Heart left ventricle (tissue), 16 donors: ENCODE measurements at places on chromosomes 2 and 18. TPM values are rescaled to one million over a fixed set of nuclear protein-coding genes. Genes with fewer than 3 reads are reported as not detected.

GRCh38 chr2:46264447-46264846, 32.8 kb upstream of the EPAS1 start:
- DNase-seq = no peak

TTN gene
- total RNA-seq = 3,379 TPM

HNRNPLL gene
- total RNA-seq = 18.8 TPM

TEX44 gene
- total RNA-seq = not detected

- DNase-seq = peak; percentile 90
Observed at GRCh38 chr2:205682239-205682970, at the start of gene NRP2. Gene NRP2 (plus strand): TSS chr2:205682501. CDS start chr2:205683291, 790 bp downstream.

GRCh38 chr18:75582406-75582821, 154.9 kb upstream of the SMIM21 start:
- DNase-seq = no peak

GRCh38 chr18:63245600-63245999, 74.0 kb downstream of the BCL2 start:
- DNase-seq = no peak

GRCh38 chr2:74625658-74626425, 22.3 kb downstream of the M1AP start:
- DNase-seq = no peak

DNA sequence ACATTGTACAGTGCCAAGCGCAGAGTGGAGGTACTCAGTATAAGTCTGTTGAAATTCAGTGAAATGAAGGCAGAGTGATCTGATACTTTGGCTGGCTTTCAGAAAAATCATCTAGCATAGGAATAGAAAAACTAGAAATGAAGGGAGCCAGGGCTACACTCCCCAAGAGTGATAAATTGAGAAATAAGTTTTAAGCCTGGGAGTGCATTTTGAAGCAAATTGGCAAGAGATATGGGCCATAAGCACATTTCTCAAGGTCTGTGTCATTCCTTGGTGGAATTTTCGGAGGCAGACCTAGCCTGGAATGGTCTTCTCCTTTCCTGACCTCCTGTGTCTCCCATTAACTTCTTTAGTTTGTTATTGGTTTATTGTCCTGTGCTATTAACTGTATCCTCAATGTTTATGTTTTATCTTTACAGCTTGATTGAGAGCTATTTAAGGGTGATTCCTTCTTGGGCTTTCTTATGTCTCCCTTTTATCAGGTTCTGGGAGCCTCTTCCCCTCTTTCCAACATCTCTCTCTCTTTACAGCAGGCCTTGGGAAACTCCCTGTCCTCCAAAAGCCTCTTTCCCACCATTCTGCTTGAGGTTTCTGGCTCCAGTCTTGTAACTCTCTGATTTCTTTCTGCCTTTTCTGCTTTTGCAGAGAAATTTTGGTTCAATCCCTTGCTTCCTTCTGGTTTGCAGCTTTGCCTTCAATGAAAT, 649.5 kb downstream of the SLC4A3 start:
- no peak for DNase-seq

C2orf80 gene
- total RNA-seq = not detected

DNA sequence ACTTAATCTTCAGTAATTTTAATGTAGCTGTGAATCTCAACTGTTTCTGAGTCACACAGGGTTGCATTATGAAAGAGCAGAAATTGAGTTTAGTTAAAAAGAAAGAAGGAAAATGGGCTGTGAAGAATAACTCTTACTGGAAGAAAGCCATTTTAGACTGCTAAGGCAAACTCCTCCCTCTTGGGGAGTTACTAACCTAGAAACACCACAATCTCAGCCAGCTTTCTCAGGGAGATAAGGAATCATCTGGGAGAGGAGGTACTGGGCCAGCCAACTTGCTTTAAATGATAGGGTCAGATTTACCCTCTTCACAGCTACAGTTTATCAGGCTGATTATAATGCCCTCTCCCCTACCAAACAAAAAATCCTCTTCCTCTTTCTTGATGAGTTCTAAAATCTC, 119.5 kb downstream of the CCDC148 start:
- DNase-seq = no peak

- DNase-seq = no peak
Observed at GRCh38 chr18:36889742-36890141, 60.8 kb downstream of the KIAA1328 start.

GRCh38 chr2:241329669-241330615, 14.2 kb downstream of the SEPTIN2 start:
- no peak for DNase-seq

DNA sequence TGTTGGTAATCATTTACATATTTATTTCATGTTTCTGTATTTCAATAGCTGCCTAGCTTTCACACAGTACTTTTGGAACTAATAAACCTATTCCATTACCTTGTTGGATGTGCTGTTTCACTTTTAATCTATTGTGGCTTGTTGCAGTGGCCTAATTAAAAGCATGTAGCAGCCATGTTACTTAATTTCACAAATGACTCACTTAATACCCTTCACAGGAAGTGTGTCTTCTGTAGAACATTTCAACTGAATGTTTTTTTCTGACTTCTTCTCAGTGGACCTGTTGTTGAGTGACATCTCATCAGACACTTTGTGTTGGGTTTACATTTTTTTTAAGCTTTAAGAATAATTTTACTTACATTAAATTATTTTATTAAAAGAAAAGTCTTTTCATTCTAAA, 260.5 kb upstream of the THUMPD2 start:
- DNase-seq = no peak

ANKRD29 gene
- total RNA-seq = 5.4 TPM

DNA sequence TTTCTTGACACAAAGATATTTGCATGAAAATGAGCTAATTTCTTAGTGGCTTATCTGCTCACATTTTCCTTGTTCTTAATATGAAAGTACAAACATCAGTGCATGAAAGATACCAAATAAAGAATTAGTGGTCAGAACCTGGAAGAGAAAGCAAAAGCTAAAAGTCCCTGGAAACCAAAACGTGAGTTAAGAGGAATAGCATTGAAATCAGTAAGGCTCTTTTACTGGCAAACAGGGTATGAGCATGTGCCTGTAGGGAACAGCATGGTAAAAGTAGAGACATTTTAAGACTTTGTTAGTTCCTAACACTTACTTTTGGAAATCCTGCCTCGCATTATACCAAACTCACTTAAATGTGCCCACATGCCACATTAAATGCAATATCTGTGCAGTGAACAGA, 31.9 kb upstream of the CWC22 start:
- no peak for DNase-seq

DNA sequence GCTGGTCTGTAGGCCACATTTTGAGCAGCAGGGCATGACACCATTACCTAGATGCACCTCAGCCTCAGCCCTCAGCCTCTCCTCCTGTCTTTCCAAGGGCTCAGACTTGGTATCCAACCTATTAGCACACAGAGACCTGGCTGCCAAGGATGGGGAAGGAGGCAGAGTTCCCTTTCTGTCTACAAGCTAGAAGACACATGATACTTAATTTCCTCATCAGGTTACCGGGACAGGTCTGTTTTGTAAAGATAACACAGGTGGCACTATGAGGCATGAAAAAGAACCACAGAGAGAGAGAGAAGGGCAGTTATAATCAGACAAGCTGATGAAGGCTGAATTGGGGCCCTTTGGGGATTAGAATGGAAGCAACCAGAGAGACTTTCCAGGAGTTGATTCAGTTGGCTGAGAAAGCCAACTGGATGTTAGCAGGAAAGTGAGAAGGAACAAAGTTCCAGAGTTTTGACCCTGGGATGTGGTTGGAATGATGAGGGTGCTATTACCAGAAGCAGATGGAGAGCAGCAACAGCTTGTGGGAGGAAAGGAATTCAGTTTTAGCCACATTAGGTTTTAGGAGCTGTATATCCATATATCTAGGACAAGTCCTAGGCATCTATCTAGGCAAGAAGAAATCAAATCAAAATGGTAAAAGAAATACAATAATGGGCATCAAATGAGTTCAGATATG, 46.0 kb upstream of the RMND5A start:
- DNase-seq = no peak

DNA sequence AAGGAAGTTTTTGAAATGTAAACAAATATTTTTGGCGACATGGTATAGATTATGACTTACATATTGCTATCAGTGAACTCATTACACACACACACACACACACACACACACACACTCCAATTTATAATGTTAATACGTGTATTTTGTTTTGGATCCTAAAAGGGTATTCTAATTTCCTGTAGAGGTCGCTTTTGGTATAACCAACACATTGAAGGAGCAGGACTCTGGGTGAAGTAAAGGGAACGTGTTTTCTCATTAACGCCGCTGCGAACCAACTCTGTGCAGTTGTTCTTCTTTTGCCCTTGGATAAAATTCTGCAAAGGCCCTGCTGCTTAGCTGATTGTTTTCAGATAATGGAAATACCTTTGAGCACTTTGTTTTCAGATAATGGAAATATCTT, 190.4 kb downstream of the PMAIP1 start:
- no peak for DNase-seq

GRCh38 chr2:165843351-165843750, 49.3 kb upstream of the GALNT3 start:
- no peak for DNase-seq

CCDC150 gene
- 0.24 TPM for total RNA-seq

DNA sequence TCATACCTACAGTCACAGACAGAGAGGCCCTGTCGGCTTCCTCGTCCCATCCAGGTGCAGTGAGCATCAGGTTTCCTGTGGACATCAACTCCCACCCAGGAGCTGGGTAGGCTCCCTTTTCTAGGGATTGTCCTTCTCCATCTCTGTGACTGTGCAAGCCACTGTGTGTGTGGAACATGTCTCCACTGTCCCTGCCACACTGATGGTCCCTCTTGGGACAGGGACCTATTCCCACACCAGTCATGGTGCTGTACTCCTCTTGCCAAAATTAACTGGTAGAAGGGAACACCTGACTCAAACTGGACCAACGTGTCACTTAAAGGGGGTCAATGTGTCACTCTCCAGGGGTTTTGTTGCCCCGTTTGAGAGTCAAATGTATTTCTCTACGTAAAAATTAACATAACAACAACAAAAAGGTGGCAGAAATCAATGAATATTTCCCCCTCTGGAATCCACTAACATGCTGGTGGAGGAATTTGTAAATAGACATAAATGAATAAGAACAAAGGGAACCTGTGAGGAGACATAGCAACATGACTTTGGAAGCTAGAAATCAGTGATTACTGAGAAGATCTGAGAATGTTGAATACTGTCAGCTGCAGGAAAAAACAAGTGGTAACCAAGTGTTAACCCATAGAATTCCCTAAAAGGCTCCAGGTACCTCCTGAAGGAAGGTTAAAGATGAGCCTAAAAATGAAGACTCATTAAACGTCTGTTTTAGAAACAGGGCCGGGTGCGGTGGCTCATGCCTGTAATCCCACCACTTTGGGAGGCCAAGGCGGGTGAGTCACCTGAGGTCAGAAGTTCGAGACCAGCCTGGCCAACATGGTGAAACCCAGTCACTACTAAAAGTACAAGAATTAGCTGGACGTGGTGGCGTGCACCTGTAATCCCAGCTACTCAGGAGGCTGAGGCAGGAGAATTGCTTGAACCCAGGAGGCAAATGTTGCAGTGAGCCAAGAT, 40.4 kb downstream of the SH2D6 start:
- no peak for DNase-seq

DNA sequence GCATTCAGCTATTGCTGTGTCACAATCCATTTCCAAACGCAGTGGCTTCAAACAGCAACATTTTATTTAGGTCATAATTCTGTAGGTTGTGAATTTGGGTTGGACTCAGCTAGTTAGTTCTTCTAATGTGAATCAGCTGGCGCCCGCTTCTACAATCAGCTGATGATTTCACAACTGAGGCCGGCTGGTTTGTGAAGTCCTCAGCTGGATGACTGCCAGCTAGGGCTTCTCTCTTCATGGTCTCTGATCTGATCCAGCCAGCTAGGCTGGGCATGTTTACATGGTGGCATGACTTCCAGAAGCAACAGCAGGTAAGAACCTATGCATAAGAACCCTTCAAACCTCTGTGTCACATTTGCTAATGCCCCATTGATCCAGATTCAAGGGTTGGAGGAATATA, 172.0 kb downstream of the SLC4A10 start:
- DNase-seq = peak; percentile 23

COPS7B gene
- 16.8 TPM for total RNA-seq

DNA sequence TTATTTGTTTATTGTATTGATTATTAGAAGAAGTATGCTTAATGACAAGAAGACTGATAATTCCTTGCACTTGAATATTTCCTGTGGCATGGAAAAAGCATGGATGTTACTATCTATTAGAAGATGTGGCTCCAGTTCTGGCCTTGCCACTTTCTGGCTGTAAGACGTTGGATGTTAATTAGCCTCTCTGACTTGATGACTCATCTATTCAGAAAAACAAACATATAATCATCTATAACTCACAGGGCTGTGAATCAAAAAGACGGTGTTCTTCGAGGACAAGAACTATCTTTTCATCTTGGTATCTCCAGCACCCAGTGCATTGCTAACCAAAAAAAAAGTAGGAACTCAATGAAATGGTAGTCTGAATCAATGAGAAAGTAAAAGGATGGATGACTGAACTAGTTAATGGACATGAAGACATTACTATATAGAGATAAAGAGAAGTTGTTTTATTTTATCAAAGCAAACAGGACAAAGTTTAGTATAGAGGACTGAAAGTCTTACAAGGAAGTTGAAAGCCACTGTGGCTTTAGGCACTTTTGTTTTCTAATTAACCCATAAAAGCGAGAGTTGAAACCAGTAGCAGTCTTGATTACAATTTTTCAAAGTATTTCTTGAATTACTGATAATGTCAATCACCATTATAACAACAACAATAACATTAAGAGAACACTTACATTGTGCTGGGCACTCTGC, 145.3 kb downstream of the RND3 start:
- DNase-seq = no peak

RNU2-63P gene
- total RNA-seq = not detected

GRCh38 chr2:197273485-197273884, 37.1 kb downstream of the ANKRD44 start:
- DNase-seq = no peak

CCDC93 gene
- 39.1 TPM for total RNA-seq

GRCh38 chr2:241069821-241070281, 32.2 kb downstream of the MTERF4 start:
- DNase-seq = no peak

DNA sequence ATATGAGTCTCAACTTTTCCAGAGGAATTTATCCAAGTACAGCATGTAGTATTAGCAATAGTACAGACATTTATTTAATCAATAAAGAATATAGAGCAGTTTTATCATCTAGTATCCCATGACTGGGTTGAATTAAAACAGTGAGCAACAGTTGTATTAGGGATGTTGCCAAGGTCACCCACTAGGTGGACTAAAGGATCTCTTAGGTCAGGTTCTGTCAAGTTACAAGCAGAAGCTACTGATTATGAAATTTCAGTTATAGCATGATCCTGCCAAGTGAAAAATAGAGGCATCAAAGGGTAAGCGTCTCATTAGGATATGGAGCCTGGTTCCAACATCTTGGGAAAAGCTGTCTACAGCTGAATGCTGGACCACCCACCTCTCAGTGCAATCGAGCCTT, 52.1 kb upstream of the LAPTM4A start:
- no peak for DNase-seq
